ENCODE measurements at places on chromosomes 11 and 22.

DNA sequence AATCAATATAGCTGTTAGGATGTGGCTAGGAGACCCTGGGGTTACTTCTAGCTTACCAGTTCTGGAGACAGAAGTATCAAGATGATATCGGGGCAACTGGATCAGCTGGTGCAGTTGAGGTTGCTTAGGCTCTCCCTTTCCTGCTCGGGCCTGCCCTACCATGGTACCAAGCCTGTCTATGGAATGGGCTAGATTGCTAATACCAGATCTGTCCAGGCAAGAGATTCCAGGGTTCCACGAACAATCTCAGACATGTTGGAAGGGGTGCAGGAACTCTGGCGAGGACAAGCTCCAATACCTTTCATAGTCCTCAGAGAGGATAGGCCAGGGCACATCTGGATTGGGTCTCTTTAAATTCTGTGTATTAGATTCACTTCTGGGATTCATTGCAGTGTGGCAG lies 53.8 kb downstream of the ADM start:
- no peak for DNase-seq

DNA sequence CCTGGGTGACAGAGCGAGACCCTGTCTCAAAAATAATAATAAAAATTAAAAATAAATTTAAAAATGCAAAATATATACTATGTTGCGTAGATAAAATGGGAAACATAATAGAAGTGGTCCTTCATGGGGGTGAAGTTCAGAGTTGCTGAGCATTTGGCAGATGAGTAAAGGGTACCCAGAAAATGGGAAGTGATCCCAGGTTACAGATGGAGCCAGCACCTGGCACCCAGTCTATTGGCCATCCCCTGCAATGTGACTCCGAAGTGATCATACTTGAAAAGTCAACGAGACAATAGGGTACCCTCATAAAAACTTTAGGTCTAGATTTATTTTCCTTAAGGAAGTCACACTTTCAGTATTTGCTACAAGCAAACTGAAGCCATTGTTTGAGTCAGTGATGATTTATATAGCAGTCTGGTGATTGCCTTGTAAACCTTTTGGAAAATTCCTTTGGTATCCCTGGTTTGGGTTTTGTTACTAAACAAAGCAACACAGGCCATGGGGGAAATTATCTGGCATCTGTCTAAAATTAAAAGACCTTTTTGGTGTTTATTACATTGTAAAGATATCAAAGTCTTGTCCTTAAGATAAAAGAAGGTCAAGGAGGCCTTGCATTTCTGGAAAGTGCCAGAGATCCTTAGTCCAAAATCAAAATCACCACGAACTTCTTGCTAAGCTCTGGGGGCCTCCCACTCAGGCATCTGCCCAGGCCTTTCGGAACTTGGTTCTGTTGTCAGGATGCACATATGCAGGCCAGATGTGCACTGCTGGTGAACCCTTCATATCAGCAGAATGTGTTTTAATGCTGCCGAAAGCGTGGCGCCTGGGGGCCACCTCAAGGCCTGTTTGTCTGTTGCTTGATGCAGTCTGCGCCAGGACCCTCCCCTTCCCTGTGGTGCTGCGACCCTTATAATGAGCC lies 4.3 kb downstream of the SMARCB1 start:
- no peak for DNase-seq

DNA sequence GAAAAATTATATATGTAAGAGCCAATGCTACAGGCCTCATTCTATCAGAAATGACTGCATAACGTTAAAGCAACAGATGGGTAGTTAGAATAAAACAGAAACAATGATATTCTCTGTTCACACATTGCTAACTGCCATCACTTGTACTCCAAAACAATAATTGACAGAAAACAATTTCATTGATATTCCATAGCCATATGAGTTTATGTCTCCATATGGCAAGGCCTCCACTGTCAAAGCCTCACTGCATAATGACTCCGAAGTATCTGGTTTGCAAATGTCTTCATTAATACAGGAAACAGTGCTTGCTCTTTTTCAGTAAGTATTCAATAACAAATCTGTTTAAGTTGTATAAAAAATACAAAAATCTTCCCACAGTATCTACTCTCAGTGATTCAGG lies 9.9 kb downstream of the DDI1 start:
- no peak for DNase-seq

- DNase-seq = no peak
Observed at GRCh38 chr11:2375964-2376551, 1.1 kb upstream of the CD81 start.

DNA sequence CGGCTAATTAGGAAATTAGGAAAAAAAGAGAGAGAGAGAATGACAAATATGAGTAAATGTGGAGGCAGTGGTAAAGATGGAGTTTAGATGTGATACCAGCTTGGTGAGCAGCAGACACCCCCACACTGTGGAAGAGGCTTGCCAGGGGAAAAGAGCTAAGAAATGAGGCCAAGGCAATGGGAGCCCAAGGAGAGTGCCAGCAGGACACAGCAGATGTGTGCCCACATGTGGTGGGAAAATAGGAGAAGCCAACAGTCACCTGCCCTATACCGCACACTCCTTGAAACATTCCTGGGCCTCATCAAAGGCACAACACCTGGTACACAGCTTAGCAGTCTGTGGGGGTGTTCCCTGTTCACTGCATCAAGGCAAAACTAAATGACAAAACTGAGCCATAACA lies 104.9 kb downstream of the FAM76B start:
- DNase-seq = peak; percentile 73

DNA sequence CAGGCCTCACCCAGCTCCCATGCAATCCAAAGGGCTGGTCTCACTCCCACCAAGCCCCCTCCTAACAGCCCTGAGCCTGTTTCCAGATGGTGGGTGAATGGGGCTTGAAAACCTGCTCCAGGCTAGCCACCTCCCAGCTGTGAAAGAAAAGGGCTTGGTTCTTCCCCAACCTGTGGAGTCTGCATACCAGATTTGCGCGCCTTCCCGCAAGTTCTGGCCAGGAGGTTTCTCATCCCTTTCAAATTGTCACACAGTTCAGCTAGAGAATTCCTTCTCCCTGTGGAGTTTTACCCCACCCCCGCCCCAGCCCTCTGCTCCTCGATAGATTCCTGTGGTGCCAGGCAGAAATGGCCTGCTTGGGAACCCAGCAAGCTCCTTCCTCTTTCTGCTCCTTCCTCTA lies 734.6 kb upstream of the FAT3 start:
- DNase-seq = no peak

DNA sequence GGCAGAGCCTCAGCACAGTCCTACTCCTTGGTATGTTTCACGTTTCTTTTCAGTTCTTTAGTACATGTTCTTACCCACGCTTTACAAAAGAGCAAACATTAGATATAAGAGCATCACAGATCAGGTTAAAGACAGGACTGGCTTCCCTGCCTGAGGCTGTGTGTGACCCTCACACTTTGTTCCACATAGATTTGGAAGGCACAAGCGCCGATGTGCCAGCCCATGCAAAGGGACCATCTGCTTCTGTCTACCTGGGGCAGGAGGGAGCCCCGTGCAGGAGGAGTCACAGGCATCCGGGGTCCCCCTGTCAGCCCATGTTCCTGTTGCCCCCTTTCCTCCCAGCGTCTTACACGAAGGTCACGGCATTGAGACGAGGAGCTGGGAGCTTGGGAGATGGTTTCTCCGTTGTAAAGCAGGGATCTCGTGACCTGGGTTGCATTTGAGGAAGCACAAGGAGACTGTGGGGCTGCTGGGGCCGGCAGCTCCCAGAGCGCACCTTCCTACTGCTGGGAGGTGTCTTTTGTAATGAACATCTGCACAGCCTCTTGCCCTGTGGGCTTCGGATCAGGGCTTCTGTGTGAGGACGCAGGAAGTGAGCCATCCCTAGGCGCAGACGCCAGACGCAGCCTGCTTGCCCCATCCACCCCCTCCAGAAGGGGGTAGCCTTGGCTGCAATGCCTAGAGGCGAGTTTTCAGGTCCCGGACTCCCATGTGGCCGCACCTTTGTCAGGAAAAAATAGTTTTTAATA lies 72.6 kb downstream of the SCN3B start:
- DNase-seq = no peak

DNA sequence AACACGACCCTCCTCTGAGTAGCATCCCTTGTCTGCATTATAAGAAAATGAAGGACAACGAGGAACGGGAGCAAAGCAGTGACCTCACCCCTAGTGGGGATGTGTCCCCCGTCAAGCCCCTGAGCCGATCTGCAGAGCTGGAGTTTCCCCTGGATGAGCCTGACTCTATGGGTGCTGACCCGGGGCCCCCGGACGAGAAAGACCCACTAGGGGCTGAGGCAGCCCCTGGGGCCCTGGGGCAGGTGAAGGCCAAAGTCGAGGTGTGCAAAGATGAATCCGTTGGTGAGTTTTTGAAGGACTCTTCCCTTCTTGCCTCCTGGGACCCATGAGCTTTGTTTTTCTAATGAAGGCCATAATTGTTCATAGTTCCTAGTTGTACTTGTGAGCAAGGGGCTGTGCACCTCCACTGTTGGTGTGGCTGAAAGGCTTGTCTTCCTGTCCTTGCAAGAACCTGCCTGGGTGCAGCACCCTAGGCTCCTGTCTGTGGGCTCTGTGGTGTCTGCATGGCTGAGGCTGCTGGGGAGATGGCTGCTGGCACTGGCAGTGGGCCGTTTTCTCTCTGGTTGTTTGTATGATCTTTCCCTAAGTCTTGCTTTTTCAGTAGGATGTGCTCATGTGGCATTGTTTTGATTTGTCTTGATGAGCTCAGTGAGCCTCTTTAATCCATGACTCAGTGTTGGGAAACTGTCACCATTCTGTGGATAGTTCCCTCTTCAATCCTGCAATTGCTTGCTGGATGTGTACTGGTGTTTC lies 10.1 kb downstream of the DGCR8 start:
- no peak for DNase-seq

DNA sequence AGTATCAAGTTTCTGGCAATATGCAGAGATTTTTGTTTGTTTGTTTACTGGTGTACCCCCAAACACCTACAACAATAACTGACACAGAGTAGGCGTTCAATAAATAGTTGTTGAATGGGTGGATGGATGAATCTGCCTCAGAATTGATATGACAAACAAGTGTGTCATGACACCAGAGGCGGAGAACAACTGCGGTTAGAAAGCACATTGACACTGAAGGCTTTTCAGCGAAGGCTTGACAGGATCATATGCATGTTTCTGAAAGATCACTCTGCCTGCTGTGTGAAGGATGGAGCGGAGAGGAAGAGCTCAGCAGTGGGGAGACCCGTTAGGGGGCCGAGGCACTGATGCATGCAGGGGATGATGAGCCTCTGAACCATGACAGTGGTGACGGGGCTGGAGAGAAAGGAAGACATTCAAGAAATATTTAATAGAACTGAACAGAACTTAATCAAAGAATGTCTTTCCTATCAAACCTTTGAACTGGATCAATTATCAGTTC lies 108.5 kb upstream of the USP47 start:
- no peak for DNase-seq

DNA sequence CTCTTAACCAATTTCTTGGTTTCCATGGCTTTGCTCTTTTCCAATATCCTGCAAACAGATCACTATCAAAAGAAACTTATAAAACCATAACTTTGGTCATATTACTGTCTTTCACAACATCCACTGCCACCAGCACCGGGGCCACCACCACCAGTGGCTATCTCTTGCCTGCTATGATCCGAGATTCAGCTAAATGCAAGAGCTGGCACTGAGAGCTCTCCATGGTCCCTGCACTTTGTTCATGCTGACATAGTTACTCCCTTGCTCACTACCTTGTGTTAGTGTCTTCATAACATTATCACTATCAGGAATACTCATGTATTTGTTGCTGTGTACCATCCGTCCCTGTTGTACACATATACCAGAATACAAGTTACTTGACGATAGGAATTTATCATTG lies 299.0 kb downstream of the ETS1 start:
- DNase-seq = no peak

GRCh38 chr11:24747275-24748251 lies 250.7 kb downstream of the LUZP2 start:
- no peak for DNase-seq

GRCh38 chr11:76837696-76838677 lies 22.7 kb upstream of the ACER3 start:
- no peak for DNase-seq

DNA sequence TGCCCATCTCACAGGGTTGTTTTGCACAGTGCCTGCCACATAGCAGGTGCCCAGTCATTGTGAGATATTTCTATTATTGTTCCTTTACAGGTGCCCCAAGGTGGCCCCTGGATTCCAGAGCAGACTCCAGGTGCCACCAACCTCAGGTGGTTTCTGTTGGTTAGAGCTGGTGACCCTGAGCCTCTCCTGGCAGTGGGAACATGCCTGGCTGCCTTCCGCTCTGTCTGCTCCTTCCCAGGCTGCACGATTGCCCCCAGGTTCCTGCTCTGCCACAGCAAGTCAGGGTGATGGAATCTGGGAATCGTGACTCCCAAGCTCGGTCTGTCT lies 12.6 kb upstream of the OMP start:
- no peak for DNase-seq

- no peak for DNase-seq
Observed at GRCh38 chr11:45501392-45502225, 163.8 kb downstream of the CHST1 start.

- peak; percentile 46 for DNase-seq
Observed at GRCh38 chr22:29187831-29188230, 17.9 kb upstream of the EMID1 start.

DNA sequence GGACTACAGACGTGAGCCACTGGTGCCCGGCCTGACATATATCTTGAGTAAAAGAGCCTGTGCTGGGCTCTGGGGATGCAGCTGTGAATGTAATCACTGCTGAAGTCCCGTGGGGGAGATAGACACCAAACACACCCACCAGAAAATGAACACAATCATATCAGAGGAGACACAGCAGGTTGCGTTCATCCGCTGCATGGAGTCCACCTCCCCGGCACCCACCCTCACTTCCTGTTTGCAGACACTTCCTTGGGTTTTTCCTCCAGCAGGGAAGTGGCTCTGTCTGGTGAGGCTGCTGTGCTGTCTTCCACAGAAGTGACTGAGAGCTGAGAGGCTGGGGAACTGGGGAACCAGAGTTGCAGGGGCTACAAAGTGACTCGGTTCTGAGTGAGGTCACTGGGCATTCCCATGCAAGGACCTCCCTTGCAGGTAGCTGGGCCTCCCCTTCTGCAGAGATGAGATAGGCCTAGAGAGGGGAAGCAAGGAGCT lies 7.2 kb downstream of the MICALL1 start:
- no peak for DNase-seq

DNA sequence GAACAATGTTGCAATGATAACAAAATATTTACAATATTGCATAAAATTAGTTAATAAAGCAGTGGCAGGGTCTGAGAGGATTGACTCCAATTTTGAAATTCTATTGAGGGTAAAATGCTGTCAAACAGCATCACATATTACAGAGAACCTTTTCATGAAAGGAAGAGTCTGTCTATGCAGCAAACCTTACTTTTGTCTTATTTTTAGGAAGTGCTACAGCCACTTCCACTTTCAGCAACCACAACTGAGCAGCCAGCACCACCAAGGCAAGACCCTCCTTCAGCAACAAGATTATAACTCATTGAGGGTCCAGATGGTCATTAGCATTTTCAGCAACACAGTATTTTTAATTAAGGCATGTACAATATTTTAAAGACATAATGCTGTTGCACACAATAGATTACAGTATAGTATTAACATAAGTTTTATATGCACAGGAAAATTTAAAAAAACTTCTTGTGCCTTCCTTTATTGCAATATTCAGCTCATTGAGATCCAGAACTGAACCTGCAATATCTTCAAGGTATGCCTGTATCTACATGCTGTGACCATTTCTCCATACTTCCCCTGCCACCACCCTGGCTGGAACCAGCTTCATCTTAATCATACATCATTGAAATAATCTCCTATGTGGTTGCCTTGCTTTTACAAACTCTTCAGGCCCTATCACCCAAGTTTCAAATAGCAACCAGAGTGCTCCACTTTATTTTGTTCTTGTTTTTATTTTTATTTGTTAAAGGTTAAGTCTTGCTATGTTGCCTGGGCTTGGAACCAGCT lies 711.2 kb downstream of the KCNA4 start:
- no peak for DNase-seq

- peak; percentile 82 for DNase-seq
Observed at GRCh38 chr11:3126901-3127691, 38.0 kb downstream of the OSBPL5 start.

All from posterior cingulate gyrus (tissue), 11 donors.